ENCODE measurements at places on chromosomes 6 and 20.

GRCh38 chr6:71239694-71240093, 48.9 kb upstream of the OGFRL1 start:
- no peak for DNase-seq

GRCh38 chr6:101537753-101538316, 144.3 kb downstream of the GRIK2 start:
- no peak for DNase-seq

DNA sequence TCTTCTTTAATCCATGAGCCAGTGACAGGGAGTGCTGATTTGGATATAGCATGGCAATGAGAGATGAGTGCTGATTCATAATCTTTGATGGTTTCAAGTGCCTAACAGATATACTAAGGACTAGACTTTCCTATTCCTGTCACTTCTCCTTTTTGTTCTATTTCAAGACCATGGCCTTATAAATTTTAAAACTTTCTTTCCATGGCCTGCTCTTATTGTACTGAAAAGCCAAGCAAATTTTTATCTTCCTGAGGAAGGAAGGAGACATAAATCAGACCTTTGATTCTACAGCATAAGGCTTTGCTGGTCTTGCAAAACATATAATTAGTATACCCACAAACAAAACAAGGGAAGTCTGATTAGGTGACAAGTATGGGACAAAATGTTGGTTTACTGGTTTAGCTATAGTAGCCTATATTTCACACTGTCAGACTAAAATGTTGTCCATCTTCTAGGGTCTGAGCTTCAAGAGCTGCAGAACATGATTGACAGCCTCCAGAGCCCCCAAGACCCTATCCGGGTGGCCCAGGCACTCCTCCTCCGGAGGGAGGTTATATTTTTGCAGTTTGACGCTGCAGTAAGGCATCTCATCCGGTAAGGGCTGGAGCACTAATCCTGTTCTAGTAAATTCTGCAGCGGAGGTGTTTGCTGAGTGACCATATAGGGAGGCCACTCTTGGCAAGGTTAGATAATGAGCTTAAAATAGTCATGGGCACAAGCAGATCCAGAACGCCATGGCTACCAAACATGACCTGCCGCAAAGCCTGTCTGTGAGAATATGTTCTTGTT, 82.3 kb downstream of the CD164 start:
- peak; percentile 8 for DNase-seq

DNA sequence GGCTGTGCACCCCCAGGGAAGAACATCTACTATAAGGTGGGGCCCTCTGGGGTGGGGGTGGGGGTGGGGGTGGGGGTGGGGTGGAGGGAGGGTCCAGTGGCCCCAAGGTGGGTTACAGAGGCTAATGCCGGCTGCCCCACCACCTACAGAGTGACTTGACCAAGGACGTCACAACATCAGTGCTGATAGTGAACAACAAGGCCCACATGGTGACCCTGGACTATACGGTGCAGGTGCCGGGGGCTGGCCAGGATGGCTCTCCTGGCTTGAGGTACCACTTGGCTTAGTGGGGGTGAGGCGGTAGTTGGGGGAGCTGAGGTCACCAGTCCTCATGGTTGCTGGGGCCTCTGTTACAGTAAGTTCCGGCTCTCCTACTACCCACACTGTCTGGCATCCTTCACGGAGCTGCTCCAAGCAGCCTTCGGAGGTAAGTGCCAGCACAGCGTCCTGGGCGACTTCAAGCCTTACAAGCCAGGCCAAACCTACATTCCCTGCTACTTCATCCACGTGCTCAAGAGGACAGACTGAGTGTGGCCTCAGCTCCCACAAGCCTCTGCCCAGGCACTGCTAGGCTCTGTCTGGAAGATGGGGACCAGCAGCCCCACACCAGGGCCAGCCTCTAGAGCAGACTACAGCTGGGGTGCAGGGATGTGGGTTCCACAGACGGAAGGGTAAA, 2.8 kb downstream of the GNMT start:
- DNase-seq: no peak

DNA sequence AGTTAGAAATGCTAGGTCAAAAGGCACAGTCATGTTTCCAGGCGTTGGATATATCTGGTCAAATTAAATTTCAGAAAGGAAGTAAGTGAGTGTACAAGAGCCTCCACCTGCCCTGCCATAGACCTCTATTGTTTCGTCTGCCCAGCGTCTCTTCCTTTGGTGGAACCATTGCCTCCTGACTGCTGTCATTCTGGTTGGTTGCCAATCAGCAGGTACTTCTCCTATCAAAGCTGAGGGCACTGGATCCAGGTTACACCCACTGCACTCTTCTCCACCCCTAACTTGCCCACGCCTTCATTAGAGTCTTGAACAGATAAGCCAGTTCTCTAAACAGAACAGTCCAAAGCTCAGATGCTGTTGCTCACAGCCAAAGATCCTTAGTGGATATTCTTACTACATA, 2.6 kb upstream of the WFDC5 start:
- DNase-seq: no peak

DNA sequence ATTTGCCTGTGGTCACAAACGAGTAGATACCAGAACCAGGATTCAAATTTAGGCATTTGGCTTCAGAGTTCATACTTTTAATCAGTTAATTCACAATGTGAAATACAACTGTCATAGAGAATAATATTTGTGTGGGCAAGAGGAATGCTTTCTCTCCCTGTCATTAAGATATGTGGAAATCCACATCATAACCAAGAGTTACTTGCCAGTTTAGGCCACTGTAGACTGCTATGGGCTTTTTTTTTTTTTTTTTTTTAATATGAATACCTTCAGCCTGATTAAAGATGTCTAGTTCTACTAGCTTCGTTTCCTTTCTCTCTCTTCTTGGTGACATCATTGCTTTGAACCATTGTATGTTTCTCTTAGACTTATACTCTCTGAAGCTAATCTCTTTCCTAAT, 244.9 kb downstream of the ZFAND3 start:
- no peak for DNase-seq

- no peak for DNase-seq
Observed at GRCh38 chr6:155050311-155050710, 55.2 kb downstream of the TIAM2 start.

GRCh38 chr20:54397292-54398140, 77.9 kb upstream of the DOK5 start:
- no peak for DNase-seq

- DNase-seq: no peak
Observed at GRCh38 chr20:20887593-20888265, 175.3 kb upstream of the RALGAPA2 start.

DNA sequence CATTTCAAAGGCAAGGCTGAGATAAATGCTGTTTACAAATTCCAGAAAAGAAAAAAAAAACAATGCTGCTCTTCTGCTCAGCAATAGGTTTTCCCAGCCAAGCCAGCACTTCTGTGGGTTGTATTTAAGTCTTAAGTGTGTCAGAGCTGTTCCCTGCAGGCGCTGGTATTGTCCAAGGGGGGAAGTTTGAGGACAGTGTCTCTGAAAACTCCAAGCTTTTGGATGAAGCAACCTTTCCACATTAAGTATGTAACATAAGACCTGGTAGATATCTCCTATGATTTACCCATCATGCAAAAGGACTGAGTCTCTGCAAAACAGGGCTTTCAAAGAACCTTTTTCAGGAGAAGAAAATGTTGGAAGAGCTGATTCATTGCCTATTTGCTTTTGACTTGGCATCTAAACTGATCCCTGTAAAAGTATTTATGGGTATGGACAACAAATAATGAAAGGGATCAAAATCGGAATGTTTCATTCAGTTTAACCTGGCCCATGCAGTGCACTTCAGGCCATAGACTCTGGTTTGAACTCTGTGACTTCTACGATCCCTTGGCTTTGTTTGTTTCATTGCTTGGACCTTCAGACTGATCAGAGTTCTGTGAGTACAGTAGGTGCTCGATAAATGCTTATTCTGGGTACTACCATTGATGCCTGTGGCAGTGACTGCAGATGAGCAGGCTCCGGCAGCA, 16.1 kb upstream of the PLG start:
- DNase-seq: no peak

DNA sequence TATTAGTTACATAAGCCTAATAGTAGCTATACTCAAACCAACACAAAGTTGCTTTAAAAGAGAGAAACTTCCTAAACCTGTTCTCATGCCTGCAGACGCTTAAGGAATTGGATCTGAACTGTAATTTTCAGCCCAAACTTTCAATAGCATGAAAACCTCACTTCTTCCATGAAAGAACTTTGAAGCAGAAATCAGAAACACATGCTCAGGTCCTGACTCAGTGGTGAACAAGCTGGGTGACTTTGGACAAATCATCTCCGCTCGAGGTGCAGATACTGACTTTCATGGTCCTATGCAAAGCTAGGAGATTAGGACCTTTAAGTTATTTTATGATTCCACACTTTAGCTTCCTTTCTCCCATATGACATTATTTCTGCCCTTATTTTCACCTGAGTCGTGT, 36.5 kb downstream of the NOX3 start:
- no peak for DNase-seq

GRCh38 chr6:113634352-113635163, 222.6 kb upstream of the MARCKS start:
- DNase-seq: peak; percentile 98

DNA sequence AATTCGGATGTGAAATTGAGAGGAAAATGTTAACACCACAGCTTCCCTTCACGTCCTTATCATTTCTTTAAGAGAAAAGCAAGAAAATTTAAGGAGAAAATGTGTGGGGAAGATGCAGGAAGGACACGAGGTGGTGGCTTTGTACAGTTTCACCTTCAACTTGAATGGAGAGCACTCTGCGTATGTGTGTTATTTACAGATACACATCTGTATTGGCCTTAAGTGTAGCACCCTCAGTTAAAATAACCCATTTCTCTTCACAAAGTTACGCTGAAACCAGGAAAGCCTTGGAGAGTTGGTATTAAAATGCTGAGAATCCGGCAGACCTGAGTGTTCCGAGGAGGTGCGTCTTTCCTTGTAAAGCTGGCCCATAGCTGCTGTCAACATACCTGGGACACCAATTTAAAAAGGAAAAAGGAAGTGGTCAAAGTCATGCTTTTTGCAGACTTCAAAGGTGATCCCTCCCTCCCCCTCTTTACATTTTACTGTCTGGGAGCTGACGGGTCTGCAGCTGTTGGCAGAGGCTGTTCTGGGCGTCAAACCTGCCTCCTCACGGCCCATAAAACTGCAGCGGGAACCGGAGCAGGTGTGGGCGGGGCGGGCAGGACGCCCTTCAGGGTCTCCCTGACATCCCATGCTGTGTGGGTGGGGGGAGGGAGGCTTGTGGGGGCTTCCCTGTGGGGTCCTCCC, 61.3 kb upstream of the TBXT start:
- DNase-seq: no peak

DNA sequence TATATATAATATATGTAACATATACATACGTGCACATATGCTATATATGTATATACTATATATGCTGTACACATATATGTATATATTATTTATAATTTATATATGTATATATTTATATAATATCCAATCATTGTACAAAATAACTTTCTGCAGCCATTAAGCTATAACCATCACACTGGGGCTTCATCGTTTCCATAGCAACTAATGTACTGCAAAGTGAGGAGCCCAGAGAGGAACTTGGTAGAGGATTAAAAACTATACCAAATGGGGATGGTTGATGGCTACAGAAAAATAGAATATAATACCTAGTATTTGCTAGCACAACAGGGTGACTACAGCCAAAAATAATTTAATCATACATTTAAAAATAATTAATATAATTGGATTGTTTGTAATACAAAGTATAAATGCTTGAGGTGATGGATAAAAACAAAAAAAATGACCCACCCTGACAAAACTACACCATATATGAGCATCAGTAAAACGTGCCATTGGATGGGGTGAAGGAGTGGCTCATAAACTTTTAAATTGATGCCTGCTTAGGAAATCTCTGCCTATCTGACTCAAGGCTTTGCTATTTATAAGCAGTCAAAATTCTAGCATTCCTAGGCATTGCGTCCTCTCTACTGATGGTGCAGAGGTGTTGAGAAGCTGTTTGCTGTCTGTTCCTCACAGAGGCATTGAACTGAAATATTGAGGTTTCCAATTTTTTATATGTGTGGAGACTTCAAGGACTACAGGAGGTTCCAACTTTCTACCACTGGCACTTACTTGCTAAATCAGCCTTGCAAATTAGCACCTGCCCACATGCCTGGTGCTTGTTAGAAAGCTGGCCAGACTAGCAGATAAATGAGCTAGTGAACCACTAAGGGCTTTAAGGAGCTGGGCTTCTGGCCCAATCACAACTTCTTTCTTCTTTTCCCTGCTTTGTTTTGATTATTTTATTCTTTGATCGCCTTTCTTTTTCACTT, 190.1 kb downstream of the SCP2D1 start:
- no peak for DNase-seq

DNA sequence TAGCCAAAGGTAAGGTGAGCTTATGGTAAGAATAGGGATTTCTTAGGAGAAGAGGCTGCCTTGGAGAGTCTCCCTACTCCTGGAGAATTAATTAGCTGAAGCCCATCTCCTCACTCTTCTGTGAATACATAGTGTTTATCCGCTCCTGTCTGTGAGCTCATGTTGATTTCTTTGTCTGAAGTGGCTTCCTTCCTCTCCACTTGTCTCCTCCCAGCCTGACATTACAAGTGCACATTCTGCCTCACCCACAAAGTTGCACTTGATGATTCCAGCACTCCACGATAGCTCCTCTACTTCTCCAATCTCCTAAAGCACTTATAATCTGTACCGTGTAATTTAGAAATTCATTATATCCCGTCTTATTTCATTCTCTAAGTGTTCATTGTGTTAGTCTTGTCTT, 287.2 kb downstream of the QKI start:
- DNase-seq: no peak

DNA sequence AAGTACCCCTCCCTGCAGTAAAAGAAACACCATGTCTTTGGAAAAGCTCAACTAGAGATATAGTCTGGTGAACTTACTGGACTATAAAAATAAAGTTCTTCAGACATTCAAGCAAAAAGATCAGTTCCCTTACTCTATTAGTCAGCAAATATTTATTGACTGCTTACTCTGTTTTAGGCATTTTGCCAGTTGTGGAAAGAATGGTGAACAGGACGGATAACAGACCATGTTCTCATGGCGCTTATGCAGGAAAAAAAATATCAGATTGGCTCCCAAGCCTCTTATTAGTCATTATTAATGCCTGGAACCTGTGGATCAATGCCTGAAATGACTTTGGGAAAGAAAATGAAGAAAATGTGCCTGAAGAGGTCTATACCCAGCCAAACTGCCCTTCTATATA, 282.2 kb upstream of the EPHA7 start:
- DNase-seq: no peak

DNA sequence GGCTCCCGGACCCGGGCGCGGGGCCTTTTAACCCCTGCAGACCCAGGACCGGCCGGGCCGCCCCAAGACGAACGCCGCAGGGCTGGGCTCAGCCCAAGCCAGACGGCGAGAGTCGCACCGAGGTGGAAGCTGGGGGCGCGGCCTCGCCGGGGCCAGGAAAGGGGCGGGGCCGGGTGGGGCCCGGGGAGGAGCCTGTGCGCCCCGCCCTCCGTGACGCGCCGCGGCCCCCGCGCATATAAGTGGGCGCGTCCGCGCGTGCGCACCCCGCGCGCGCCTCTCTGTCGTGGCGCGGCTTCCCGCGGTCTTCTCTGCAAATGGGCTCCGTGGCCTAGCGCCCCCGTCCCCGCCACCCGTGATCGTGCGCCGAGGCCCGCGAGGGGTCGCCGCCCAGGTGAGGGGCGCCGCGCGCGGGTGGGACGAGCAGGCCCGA, at the start of gene PPDPF:
Gene PPDPF, plus strand, starts transcription at position 262 of the 430 bp plus-strand sequence. CDS start 544 bp downstream, outside the sequence.
- peak; percentile 83 for DNase-seq

- no peak for DNase-seq
Observed at GRCh38 chr6:42118162-42119001, 24.0 kb downstream of the C6orf132 start.

GRCh38 chr6:158703111-158703836, 53.4 kb downstream of the SYTL3 start:
- DNase-seq: no peak

- DNase-seq: no peak
Observed at GRCh38 chr6:160971171-160971570, 20.4 kb upstream of the MAP3K4 start.
